ENCODE measurements at places on chromosomes 2 and 18.
A peak's percentile ranks its signal among the peaks of the same experiment; 100 is the strongest.

DNA sequence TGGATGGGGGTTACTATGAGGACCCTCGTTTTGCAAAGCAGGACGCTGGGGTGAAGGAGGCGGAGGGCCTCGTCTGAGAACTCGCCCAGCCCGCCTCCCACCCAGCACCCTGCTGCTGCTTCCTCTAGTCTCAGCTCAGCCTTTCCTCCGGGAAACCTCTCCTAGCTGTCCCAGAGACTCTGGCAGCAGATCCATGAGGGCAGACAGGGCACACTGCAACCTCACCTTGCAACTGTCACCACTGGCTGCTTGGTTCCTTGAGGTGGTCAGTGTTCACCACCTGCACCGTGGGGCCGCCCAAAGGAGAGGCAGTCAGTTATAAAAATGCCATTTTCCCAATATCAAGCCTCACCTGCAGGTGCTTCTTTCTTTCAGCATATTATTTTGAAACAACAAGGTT lies 45.6 kb downstream of the PARD6G start:
- no peak for DNase-seq

DNA sequence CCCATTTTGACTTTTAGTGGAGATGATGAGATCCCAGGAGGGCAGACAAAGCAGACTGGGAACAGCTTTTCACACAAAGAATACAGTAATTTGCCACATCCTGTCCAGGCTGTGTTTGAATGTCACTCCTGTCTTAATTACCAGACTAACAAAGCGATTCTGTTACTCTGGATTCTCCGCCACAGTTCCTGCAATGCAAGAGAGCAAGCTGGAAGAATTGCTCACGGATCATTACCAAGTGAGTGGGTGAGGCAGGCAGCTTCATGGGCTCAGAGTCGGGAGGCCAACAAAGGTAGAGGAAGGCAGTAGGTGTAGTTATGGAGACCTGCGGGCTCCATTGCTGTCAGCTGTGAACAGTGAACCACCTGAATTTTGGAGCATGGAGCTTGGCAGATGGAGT lies 250.5 kb upstream of the ATP5MC3 start:
- DNase-seq, result no peak

GRCh38 chr2:223075301-223076270 lies 23.6 kb downstream of the KCNE4 start:
- no peak for DNase-seq

DNA sequence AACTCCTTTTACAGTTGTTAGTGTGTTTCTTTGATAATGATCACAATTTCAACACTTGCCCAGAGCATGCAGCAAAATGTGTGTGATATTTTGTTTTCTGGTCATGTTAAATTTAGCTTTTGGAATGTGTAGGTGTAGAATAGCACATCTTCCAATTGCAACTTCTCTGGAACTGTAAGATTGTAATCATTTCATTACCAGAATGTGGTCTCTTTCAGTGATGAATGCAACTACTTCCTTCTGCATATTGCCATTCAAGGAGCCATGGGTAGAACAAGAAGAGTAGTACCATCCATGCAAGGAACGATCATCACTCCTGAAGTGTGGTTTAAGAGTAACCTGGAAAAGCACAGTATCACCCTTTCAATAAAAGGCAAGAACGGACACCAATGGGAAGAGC lies 548.8 kb upstream of the ZNF804A start:
- DNase-seq, result no peak

DNA sequence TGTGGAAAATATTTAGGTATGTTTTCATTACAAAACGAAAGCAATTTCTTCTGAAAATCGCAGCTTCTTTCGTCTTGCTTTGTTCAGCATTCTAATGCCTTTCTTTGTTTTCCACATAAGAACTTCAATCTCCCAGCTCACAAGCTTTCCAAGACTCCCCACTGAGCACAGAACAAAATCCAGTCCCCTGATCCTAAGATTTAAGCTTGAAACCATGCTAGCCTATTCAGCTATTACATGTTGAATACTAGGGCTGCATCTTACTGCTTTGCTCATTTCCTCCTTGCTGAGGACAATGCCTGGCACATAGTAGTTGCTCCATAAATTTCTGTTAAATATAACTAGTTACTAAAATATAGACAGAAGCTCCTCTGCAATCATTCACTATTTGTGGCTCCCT lies 160.6 kb downstream of the GALNT3 start:
- DNase-seq, result no peak

GRCh38 chr18:3062798-3063680 lies 50.1 kb upstream of the LPIN2 start:
- peak; percentile 85 for DNase-seq

Measured in posterior vena cava (tissue), 2 donors.